ENCODE measurements at places on chromosomes 1 and 21. TPM values are rescaled to one million over a fixed set of nuclear protein-coding genes. Genes with fewer than 3 reads are reported as not detected.
A peak's percentile ranks its signal among the peaks of the same experiment; 100 is the strongest.

Gene FCRL6
- 0.27 TPM for polyA plus RNA-seq

Gene CRYAA
- 0.22 TPM for polyA plus RNA-seq

Gene ITLN2
- not detected for polyA plus RNA-seq

Gene CYP4A22
- 8.2 TPM for polyA plus RNA-seq

Gene RHD
- 2.1 TPM for polyA plus RNA-seq

Gene BRDT
- not detected for polyA plus RNA-seq

Gene TM2D1
- polyA plus RNA-seq: 87.8 TPM

Gene RPTN
- polyA plus RNA-seq: not detected

Gene GIPC2
- 21.6 TPM for polyA plus RNA-seq

Gene PDE9A
- polyA plus RNA-seq: 44.3 TPM

Gene LIN9
- polyA plus RNA-seq: 12.3 TPM

Gene APCS
- not detected for polyA plus RNA-seq

Gene CYP2J2
- polyA plus RNA-seq: 1.4 TPM

- DNase-seq: no peak
Measured at GRCh38 chr1:187646536-187647107, 817.9 kb downstream of the PLA2G4A start.

- no peak for DNase-seq
Measured at GRCh38 chr21:27021046-27021445, 54.2 kb upstream of the ADAMTS5 start.

DNA sequence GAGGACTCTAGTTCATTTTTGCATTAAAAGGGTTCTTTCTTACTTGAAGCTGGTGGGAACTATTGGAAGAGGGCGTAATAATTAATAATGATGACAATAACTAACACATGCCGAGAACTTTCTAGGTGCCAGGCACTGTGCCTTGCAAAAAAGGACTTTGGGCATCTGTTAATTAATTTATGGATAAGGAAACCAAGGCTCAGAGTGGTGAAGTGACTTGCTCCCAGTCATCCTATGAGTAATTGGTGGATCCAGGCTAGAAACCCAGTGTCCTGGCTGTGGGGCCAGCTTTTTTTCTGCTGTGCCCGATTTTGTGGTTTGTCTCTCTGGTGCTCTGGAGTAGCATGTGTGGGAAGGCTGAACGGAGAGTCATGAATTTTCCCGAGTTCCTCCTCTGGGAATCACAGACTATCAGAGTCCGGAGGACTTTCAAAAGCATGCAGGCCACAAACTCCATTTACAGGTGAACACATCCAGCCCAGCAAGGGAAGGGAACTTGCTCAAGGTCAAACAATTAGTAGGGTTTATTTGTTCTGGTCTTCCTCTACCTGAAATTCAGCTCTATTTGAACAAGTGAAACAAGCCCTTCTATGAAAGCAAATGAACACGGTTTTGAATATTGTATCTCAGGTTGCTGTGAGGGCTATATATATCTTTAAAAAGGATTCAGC lies 23.4 kb downstream of the ROR1 start:
- DNase-seq: no peak

DNA sequence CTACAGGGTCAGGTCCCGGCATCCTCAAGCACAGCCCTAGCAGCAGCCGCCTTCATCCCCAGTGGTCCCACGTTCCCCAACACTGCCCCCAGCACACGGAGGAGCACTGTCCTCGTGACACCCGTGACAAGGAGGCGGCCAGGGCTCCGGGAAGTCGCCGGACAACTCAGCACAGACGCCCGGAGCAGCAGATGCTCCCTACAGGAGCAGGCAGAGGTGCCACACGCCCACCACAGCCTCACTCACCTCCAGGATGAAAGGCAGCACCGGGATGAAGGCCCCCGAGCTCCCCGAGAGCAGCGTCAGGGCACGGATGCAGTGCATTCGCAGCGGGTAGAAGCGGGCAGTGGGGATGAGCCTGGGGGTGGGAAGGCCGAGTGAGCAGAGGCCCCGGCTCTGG lies 8.2 kb downstream of the NOC2L start:
- DNase-seq: no peak

- peak; percentile 15 for DNase-seq
Measured at GRCh38 chr1:222454782-222455181, 93.1 kb downstream of the HHIPL2 start.

DNA sequence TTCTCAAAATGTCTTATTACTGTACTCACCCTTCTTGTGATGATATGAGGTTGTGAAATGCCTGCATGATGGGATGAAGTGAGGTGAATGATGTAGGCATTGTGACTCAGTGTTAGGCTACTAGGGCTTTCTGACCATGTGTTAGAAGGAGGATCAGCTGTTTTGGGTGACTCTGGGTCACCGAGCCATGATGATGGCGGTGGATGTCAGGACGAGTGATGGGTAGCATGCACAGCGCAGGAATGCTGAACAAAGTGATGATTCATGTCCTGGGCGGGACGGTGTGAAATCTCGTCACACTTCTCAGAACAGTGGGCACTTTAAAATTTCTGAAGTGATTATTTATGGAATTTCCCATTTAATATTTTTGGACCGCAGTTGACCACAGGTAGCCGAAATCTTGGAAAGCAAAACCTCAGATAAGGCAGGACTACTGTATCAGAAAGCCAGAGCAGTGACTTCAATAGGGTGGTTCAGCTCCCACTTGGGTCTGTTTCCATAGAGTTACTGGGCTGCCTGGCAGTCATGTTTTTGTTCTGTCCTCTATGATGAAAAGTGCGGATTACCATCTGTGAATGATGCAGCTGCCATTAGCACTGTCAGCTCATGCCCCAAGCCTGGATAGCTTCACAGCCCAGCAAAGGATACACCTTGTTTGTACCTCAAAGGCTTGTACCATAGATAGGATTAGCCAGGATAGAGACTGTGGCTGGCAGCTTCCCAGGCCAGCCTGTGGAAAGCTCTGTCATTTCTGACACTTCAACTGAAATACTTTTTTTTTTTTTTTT lies 26.6 kb downstream of the IL6R start:
- DNase-seq: no peak

GRCh38 chr1:185311589-185312225 lies 5.3 kb downstream of the IVNS1ABP start:
- no peak for DNase-seq

DNA sequence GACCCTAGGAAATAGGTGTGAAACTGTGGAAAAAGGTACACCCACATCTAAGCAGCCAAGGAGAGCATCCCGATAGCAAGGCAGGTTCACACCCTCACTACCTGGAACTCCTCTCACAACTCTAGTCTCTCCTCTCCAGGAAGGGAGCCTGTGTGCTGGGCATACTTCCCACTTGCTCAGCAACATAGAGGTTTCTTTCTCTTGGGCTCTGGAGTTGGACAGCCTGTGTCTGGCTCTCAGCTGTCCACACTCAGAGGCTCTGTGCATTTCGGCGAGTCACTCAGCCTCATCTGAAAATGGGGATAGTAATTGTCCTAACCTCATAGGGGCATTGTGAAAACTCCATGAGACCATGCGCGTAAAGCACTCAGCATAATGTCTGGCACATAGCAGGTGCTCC lies 29.6 kb upstream of the VWA5B1 start:
- no peak for DNase-seq

- DNase-seq: peak; percentile 71
Measured at GRCh38 chr1:236287757-236288619, 6.2 kb upstream of the ERO1B start.

DNA sequence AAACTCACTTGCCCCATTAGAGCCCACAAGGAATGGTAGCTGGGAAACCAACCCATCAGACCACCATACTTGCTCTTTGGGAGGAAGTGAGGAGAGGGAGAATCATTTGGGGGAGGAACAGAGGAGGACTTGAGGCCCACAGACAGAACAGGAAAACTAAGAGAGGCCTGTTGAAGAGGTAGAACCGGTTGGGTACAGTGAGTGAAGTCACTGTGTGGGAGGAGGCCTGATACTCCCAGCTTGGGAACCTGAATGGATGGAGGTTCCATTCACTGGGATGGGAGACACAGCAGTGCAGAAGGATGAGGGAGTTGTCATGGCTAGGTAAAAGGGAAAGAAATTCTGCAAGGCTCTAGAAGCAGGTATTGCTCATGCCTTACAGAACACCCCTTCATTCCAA lies 63.4 kb upstream of the PSEN2 start:
- DNase-seq: no peak

DNA sequence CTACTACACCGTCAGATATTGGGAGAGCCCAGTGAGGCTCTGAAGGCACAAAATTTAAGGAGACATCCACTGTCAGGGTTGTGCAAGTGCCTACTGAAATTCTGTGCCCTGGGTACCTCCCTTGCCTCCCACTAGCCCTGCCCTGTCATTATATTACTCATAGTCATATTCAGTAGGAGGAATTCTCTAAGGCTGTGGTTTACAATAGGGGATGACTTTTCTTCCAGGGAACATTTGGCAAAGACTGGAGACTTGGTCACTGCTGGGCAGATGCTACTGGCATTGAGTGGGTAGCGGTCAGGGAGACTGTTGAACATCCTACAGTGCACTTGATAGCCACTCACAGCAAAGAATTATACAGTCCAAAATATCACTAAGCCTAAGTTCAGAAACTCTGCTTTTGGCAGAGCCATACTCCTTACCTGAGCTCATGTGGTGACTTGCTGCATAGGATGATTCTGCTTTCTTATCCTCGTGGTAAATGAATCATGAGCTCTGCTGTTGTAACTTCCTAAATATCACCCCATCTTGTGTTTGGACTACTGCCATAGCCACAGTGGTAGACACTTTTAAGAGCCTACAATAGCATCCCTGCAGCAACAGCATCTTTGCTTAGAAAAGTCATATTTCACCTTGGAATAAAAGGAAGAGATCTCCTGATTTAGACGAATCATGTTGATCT lies 563.4 kb upstream of the PLXNA2 start:
- no peak for DNase-seq
